ENCODE measurements at places on chromosomes 7 and 10. TPM values are rescaled to one million over a fixed set of nuclear protein-coding genes. Genes with fewer than 3 reads are reported as not detected.
A peak's percentile ranks its signal among the peaks of the same experiment; 100 is the strongest.

- no peak for DNase-seq
These were observed 15.2 kb downstream of the CALML5 start for GRCh38 chr10:5484205-5484604.

DNA sequence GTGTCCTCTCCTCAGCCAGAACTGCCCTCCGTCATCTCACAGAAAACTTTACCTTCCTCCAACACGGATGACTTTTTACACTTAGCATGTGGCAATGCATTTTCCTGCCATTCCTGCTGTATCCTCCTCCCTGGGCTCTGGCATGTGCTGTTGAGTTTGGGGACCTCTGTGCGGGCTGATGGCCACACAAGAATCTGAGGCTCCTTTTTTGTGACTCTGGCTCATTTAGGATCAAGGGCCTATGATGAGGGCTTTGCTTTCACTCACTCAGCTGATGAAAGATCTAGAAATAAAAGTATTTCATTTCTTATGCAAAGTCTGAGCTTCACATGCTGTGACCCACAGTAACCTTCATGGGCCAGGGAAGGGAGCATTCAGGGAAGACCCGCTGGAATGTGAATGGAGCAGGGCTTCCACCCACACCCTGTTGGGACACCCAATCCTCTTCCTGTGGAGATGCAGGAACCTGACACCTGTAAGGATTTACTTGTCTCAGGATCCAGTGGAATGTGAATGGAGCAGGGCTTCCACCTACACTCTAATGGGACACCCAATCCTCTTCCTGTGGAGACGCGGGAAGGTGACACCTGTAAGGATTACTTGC lies 500.3 kb upstream of the MKI67 start:
- DNase-seq = no peak

Gene PTPRZ1
- not detected for polyA plus RNA-seq

- no peak for DNase-seq
These were observed 33.4 kb upstream of the WDFY4 start for GRCh38 chr10:48651293-48651692.

GRCh38 chr7:111492234-111492633 lies 70.1 kb downstream of the IMMP2L start:
- DNase-seq = no peak

GRCh38 chr7:101891936-101892640 lies 74.7 kb downstream of the CUX1 start:
- no peak for DNase-seq

Gene ADAM22
- 0.79 TPM for polyA plus RNA-seq

- no peak for DNase-seq
These were observed 272.3 kb upstream of the SEMA3C start for GRCh38 chr7:81190997-81191768.

Gene SCIN
- polyA plus RNA-seq = 0.11 TPM

Gene PRXL2A
- polyA plus RNA-seq = 11.4 TPM

GRCh38 chr10:98456043-98456570 lies 9.4 kb upstream of the HPS1 start:
- DNase-seq = no peak

DNA sequence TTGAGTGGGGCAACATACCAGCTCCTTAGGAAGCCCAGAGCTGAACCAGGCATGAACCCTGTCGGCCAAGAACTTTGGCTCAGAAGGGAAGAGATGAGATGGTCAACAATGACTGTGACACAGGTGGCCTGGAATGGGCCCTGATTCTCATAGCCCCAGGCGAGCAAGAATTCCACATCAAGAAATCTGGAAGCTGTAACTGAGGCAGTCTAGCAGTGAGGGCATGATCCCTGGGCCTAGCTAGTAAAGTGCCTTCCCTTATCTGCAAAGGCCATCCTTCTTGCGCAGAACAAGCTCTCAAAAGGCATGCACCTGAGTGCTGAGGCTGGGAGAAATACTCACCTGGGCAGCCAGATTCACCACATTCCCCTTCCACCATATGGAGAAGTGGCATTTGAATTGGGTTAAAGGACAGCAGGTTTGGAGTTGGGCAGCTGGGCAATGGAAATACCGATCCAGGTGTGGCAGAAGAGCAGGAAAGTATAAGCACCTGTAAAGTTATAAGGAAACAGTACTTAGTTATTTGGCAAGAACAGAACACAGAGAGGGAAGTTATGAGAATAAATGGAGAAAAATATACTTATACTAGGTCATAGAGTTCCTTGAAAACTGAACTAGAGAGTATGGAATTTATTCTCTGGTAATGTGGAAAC lies 78.6 kb upstream of the CAPZA2 start:
- DNase-seq = no peak

Gene SEMA4G
- not detected for polyA plus RNA-seq

- DNase-seq = no peak
These were observed 95.8 kb upstream of the COL1A2 start for GRCh38 chr7:94298943-94299342.

GRCh38 chr7:7969306-7970236 lies 975 bp downstream of the GLCCI1 start:
- DNase-seq = peak; percentile 61

DNA sequence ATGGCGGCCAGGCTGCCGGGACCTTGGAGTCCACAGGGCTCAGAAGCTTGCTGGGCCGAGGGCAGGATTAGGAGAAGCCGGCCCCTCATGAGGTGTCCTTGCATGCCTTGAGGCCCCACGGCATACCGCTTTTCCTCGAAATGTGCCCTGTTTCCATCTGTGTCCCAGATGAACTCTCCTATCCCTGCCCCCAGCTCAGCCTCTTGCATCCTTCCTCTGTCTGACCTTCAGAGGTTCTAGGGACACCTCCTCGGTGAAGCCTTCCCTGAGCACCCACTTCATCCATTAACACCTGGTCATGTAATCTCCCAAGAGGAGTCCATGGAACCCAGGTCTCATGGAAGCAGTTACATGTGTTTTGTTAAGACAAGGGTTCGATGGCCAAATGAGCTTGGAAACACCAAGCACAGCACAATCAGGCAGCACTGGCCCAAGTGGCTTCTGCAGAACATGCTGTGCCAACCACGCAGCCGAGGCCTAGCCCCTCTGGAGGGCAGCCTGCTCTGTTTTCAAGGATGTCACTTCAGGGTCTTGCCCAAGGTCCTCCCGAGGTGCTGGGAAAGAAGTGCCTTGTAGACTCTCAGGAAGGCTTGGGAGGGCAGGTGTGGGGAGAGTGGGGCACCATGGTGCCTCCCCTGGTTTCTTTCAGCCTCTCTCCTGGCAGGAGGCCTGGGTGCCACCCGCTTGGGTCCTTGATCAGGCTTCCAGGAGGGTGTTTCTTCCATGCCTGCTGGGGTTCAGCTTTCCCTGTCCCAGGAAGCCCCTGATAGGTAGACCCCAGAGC lies 124.3 kb downstream of the NEURL1 start:
- DNase-seq = no peak

DNA sequence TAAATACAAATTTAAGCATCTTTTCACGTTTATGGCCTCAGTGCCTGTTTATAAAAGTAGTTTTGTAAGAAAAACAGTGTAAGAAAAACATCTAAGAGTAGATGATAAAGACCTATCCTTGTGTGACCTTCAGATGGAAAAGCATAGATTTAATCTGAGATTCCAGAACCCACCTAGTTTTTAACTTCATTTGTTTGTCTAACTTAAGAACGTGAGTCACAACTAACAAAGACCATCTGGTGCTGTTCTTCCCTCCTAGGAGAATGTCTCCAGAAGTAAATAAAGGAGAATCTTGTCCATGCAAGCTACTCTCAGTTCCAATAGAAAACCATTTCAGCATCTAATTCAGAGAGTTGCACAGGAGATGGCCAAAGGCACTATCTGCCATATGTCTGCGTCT lies 265.4 kb upstream of the C7orf33 start:
- DNase-seq = no peak
